NCI-H345 (cell line): ENCODE measurements at places on chromosomes 1 and 21.

- DNase-seq: peak; percentile 27
Observed at GRCh38 chr1:229778794-229779193, 152.7 kb downstream of the URB2 start.

DNA sequence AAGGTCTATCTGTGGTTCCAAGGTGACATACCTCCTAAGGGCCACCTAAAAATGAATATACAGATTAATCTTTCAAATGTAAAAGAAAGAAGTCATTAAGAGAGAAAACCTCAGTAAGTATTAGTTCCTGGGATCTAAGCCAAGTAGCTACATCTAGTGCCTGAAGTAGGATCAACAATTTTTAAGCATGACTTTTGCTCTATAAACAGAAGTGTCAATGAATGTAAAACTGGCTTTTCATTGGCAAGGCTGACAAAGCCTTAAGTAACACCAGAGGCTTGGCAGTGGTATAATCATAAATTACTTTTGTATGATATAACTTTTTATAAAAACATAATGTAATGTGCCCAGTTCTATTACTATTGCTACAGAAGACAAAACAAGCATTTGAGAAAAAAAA lies 12.2 kb upstream of the ACADM start:
- DNase-seq: no peak

DNA sequence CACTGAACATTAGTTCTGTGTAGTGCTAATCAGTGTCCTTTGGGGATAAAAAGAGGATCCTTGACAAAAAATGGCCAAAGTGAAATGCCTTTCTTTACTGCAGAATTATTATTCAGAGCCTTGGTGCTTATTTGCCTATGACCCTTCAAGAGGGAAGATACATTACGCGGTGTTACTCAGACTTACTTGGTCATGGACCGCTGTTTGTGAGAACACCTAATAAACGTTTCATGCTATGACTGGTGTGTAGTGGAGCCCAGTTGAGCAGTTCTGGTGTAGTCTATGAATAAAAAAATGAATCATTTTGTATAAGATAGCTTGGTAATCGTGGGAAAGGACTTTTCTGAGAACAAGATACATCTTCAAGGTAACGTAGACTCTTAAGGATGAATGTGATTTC lies 8.3 kb downstream of the NFYC start:
- DNase-seq: no peak

- no peak for DNase-seq
Observed at GRCh38 chr1:58529284-58529683, 17.2 kb downstream of the OMA1 start.

- no peak for DNase-seq
Observed at GRCh38 chr1:164886101-164886500, 327.1 kb downstream of the PBX1 start.

DNA sequence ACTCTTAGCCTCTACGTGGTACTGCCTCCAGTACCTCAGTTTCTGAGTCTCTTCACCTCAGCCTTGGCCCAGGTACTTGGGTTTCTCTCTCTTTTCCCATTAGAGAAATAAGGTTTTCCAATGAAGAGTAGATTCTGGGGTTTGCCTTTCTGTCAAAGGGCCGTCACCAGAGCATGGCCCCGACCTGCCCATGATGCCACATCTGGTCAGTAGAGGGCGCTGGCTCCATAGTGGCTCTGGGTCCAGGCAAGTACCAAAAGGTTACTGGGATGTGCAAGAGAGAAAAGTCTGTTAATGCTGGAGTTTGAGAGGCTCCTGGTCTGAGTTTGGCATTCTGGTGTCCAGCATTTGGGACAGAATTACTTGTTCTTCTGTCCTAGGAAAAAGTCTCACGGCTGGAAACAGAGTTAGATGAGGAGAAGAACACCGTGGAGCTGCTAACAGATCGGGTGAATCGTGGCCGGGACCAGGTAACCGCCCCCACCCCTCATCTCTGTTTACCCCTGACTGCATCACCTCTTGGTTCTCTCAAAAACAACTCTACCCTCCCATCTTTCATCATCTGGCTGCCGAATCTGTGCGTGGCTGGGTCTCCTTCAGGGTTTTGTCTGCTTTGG lies 5.3 kb upstream of the TUFT1 start:
- peak; percentile 81 for DNase-seq

- no peak for DNase-seq
Observed at GRCh38 chr1:164855716-164856329, 296.8 kb downstream of the PBX1 start.

DNA sequence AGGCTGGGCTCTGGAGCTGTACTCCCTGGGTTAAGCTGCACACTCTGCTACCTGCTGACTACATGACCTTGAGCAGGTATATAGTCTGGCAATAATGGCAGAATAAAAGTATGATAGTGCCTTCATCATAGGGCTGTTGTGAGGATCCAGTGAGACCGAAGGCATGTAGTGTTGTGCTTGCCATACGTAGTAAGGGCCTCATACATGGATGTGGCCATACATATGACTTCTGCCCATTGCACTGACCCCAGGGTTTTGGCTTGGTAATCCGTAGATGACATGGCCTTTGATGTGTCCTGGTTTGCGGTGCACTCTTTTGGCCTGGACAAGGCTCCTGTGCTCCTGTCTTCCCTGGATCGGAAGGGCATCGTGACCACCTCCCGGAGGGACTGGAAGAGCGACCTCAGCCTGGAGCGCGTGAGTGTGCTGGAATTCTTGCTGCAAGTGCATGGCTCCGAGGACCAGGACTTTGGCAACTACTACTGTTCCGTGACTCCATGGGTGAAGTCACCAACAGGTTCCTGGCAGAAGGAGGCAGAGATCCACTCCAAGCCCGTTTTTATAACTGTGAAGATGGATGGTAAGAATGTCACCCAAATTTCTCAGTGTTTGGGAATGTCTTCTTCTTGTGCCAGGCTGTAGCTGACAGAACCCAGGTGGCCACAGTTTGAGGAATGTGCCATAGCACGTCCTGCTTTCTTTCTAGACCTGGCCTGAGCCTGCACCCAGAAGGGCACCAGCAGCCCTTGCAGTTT lies 17.0 kb upstream of the CD101 start:
- DNase-seq: no peak

DNA sequence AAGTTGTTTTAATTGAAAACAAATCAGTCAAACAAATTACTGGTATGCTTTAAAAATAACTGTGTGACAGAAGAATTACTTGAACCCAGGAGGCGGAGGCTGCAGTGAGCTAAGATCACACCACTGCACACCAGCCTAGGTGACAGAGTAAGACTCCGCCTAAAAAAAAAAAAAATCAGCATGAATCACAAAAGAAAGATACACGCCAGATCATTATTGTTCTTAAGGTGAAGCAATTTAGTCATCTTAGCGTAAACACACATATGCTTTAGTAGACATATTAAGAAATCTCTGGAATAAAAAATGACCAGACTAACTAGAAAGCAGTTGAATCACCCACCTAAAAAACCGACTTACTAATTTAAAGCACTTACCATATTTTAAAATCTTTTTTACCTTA lies 20.2 kb downstream of the RERE start:
- DNase-seq: no peak

GRCh38 chr1:205001162-205001561 lies 41.9 kb upstream of the CNTN2 start:
- DNase-seq: no peak

DNA sequence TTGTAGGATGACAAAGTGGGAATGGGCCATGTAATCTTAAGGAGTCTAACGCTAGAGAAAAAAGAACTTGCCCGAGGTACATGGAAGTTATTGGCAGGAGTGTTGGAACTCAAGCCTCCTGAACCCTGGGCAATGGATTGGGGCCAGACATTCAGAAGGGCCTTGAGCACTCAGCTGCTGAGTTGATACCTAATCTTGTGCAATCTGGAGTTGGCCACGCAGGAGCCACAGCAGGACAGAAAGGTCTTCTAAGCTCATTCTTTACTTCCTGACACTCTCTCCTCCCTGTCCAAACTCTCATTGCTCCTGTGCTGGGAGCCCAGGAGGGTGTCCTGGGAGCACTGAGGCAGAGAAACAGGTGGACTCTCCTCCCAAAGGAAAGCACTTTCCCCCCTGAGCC lies 25.1 kb upstream of the CSF1 start:
- no peak for DNase-seq
